Ureter (tissue), 1 donor: ENCODE measurements at places on chromosomes 1 and 21. TPM values are rescaled to one million over a fixed set of nuclear protein-coding genes. Genes with fewer than 3 reads are reported as not detected.

DNA sequence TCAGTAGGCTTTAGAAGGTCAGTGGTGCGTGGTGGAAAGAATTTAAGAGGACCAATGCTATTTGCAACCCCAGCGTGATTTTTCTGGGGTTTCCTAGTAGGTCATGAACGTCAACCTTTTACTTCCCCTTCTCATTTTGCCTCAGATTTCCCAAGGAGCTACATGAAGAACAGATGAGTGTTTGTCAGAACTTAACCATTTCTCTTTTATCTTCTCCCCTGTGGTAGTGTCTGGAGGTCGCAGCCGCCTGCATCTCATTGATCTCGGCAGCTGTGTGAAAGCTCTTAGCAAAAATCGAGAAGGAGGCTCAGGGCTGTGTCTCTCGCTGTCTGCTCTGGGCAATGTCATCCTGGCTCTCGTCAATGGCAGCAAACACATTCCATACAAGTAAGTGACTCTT lies 491.1 kb downstream of the KIF26B start:
- no peak for DNase-seq

DNA sequence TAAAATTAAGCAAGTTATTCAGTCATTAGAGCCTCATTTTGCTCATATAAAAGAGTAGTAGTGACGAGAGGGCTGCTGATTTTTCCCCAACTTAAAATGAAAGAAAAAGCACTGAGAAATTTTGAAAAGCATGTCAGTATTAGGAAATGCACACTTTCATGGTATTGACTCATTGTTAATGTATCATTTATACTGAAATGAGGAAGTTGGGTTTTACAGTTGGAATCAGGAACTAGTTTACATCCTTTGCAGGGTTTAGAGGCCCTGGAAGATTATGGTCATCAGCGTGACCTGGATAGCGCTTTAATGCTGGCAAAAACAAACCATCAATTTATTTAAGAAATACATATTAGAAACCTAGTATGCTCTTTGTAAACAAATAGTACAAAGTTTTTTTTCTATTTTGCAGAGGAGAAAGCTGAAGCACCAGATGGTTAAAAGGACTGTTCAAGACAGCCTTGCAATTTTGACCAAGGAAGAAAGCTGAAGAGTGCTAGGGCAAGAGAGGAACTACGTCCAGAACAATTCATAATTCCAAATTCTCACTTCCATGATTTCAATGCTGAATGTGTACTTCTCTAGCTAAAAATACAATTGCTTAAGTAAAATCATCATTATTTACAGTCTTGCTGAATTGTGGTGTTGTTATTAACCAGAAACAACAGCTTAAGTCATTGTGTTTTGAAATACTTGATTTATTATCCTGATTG lies 94.8 kb upstream of the SGIP1 start:
- DNase-seq = no peak

GRCh38 chr1:12528021-12528852 lies 89.8 kb downstream of the DHRS3 start:
- DNase-seq = peak; percentile 91

DNA sequence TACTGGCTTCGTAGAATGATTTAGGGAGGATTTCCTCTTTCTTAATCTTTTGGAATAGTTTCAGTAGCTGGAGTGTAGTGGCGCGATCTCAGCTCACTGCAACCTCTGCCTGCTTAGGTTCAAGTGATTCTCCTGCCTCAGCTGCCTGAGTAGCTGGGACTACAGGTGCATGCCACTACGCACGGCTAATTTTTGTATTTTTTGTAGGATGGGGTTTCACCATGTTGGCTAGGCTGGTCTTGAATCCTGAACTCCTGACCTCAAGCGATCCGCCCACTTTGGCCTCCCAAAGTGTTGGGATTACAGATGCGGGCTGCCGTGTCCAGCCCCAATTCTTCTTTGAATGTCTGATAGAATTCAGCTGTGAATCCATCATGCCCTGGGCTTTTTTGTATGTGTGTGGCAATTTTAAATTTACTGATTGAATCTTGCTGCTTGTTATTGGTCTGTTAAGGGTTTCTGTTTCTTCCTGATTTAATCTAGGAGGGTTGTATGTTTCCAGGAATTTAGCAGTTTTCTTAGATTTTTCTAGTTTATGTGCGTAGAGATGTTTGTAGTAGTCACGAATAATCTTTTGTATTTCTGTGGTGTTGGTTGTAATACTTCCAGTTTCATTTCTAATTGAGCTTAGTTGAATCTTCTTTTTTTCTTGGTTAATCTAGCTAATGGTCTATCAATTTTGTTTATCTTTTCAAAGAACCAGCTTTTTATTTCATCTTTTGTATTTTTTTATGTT lies 15.3 kb downstream of the MAN1C1 start:
- DNase-seq = no peak

GRCh38 chr1:36743286-36744005 lies 260.7 kb upstream of the CSF3R start:
- no peak for DNase-seq

DNA sequence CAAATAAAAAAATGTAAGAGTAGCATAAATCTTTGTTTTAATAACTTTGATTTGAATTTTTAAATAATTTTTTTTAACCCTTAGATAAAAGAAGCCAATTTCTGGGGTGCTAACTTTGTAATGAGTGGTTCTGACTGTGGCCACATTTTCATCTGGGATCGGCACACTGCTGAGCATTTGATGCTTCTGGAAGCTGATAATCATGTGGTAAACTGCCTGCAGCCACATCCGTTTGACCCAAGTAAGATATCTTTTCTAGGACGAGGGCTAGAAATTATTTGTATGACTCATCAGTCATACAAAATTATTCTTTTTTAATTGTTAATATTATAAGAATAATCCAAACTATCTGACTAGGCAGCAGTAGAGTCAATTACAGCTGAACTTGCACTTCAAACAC lies 71.2 kb downstream of the GPR161 start:
- no peak for DNase-seq

- no peak for DNase-seq
Measured at GRCh38 chr1:18486195-18486594, 5.5 kb downstream of the KLHDC7A start.

Gene S100A7A
- total RNA-seq = not detected

Gene THEM5
- total RNA-seq = not detected

Gene MROH7
- 25.2 TPM for total RNA-seq

Gene MSH4
- 0.55 TPM for total RNA-seq
